ENCODE measurements at places on chromosomes 6 and 20.

GRCh38 chr20:6575912-6576401, 191.5 kb upstream of the BMP2 start:
- peak; percentile 84 for DNase-seq

DNA sequence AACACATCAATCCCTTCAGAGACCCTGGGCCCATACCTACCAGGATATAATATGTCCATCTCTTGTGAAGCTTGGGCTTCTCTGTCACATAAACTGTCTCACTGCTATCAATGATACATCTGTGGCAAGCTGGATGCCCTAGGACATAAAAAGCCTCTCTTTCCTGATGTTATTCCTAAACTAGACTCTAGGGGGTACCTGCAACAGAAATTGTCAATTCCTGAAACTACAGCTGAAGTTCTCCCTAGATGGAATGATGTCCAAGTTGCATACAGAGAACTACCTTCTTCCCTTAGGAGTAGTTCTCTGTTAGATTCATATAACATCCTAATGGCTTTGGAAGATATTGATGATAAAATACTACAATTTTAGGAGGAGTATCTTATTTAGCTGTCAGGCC, 35.8 kb downstream of the TBX18 start:
- DNase-seq, result no peak

DNA sequence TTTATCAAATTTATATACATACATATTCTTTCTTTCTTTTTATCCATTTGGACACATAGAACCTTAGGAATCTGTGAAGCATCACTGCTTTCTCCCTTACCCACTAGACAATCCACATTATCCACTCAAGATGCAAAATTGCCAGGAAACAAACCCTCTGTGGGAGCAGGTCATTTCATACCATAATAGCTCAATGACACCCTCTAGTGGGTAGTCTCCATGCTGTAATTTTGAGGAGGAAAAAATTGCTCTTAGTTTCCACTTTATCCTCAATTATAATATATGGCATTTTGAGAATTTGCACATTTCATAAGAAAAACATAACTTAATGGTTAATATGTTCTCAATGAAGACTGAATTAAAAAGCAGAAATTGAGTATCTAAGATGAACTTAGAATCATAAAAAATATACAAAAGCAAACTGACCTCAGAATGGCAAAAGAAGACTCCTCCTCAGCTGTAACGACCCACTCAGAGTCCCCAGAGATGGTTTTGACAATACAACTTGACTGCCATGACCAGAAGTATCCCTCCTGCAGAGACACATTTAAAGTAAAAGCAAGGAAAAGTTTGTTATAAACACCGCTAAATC, 164.1 kb downstream of the FRK start:
- DNase-seq, result peak; percentile 22

GRCh38 chr20:37274851-37275524, 13.4 kb upstream of the GHRH start:
- no peak for DNase-seq

DNA sequence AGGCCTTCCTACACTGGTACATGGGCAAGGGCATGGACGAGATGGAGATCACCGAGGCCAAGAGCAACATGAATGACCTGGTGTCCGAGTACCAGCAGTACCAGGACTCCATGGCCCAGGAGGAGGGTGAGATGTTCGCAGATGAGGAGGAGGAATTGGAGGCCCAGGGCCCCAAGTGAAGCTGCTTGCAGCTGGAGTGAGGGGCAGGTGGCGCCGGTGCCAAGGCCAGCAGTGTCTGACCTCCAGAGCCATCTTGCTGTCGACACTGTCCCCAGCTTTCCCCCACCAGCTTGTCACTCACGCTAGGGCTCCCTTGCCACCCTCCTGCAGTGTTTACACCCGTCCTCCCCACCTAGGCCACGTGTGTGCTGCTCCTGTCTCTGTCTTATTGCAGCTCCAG, 12.2 kb downstream of the GABRR2 start:
- DNase-seq, result no peak

DNA sequence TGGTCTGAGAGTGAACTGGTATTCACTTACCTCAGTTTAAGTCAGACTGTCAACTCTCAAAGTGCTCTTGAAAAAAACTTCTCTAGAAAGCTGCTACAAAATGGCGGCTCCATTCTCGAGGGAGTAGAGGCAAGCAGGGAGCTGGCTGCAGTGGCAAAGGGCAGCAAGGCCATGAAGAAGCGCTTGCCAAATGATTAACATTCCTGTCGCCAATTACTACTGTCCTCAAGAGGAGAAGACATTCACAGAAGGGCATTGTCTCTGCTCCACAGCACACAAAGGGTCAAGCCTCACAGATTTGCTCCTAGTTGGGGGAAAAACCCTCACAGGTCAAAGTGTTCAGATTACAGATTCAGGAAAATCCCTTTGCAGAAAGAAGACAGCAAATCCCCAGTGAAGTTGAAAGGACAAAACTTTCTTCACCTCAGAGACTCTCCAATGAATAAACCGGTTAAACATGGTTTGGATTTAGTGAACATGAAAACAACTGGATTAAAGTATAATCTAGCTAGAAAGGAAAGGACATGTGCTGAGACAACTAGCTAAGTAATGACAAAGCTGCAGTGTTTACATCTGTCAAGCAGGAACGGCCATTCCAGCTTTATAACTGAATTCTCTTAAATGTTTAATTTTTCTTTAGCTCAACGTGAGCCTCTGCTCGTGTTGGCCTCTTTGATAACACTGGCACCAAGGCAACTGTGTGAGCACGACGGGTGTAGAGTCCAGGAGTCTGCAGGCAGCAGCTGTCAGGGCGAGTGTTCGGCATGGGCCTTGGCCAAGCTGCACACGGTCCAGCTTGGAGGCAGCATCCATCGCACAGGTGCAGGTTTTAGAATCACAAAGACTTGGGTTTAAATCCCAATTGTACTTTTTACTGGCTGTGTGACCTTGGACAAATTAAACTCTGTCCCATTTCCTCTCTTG, 37.6 kb downstream of the NR2E1 start:
- no peak for DNase-seq

GRCh38 chr20:44684047-44684967, 30.9 kb upstream of the CCN5 start:
- no peak for DNase-seq

GRCh38 chr20:36259177-36260061, 23.1 kb downstream of the AAR2 start:
- no peak for DNase-seq

DNA sequence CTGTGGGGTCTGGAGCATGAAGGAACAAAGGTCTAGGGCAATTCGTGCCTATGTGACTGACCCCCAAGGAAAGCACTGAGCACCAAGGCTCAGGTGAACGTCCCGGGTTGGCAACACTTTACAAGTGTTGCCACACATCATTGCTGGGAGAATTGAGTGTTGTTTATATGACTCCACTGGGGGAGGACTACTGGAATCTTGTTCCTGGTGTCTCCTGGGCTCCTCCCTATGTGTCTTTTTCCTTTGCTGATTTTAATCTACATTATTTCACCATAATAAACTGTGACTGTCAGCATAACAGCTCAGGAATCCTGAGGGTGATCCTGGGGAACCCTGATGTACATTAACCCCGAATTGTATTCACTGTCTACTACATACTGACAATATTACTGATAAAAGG, 207.7 kb upstream of the BMP2 start:
- no peak for DNase-seq

GRCh38 chr20:57390604-57391438, at the start of gene RBM38:
Gene RBM38 (plus strand): TSS chr20:57391396. CDS start chr20:57391582, 186 bp downstream.
- peak; percentile 80 for DNase-seq

DNA sequence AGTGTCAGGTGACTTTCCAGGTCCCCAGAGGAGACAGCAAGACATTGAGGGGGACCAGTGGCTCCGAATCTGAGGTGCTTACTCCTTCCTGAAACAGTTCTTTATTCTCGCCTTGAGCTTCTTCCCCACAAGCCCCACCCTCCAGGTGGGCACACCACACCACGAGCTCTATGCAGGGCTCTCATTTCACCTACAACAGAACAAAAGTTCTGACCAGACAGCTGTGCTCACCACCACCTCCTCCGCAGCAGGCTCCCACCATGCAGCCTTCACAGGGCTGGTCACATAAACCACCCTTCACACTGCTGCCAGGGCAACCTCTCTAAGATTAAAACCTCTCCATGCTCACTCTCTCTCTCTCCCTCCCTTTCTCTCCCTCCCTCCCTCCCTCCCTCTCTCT, 384.5 kb upstream of the ARID1B start:
- DNase-seq, result no peak

GRCh38 chr20:62928246-62928939, 2.1 kb upstream of the DIDO1 start:
- no peak for DNase-seq

- DNase-seq, result no peak
These were observed 60.3 kb upstream of the FABP7 start for GRCh38 chr6:122719176-122719575.

- DNase-seq, result peak; percentile 65
These were observed 18.0 kb downstream of the KLHL31 start for GRCh38 chr6:53647462-53648094.

DNA sequence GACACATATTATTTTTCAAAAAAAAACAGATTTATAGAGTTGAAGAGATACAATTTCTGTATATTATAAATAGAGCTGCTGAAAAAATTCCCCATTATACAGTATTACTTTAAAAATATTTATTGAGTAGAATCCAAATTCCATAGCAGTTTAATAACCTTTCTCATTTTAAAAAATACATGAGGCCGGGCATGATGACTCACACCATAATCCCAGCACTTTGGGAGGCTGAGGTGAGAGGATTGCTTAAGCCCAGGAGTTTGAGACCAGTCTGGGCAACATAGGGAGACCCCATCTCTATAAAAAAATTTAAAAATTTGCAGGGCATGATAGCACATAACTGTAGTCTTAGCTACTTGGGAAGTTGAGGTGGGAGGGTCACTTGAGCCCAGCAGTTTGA, 13.0 kb downstream of the ATRN start:
- DNase-seq, result no peak

- DNase-seq, result no peak
These were observed 292.2 kb upstream of the QKI start for GRCh38 chr6:163122365-163122764.

- no peak for DNase-seq
These were observed 295.8 kb downstream of the BCKDHB start for GRCh38 chr6:80402266-80402665.

GRCh38 chr20:38680500-38681306, 43.6 kb upstream of the SLC32A1 start:
- peak; percentile 40 for DNase-seq

DNA sequence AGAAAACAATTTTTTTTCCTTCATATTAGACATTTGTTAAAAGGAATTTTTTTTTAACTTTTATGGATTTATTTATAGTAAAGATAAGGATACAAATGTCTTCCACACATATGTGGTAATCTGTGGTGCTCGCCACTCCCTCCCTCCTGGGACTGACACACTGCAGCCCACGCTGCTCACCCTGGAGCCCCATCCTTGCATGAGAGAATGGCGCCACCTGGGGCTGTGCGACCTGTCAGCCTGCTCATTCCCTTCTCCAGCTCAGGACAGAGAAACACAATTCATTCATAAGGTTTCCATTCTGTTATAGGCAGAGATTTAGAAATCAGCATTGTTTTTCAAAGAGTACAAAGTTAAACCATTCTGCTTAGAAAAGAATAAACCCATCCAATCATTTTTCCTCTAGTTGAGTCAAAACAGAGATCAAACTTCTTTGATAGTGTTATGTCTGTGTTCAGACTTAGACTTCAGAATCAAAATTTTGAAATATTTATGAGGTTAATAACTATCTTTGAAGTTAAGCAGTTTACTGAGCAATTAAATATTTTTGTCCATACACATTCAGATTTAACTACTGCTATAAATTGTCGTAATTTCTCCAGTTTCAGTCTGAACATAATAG, 42.8 kb upstream of the DYNLRB1 start:
- peak; percentile 41 for DNase-seq

DNA sequence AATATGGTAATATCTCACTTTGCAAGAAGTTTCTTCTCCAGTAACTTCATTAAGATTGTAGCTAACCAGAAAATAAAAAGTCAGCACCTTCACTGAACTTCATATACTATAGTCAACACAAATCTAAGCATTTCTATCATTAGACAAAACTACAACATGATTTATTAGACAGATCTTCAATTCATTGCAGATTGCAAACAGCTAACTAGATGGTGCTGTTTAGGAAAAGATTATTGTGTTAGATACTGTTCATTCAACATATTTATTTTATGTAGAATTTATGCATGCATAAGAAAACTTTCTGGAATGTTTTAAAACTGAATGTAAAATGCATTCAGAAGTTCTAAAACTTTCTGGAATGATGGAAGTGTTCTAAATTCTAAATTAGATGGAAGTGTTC, 442.1 kb downstream of the HTR1B start:
- no peak for DNase-seq

DNA sequence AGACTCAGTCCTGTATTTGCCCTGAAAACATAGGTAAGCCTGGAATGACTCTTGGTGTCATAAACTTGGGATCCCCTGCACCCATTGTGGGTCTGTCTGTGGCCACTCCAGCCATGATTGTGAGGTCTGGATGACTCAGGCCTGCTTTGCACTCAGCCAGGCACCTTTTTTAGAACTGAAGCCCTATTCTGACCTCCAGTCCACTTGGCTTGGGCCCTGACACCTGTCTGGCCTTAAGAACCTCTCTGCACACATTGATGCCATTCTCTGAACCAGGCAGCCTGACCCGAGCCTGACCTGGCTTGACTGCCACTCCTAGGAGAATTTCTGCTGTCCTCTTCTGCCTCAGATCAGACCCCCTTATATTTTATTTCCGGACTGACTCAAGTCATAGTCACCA, 383.7 kb downstream of the MAFB start:
- no peak for DNase-seq

DNA sequence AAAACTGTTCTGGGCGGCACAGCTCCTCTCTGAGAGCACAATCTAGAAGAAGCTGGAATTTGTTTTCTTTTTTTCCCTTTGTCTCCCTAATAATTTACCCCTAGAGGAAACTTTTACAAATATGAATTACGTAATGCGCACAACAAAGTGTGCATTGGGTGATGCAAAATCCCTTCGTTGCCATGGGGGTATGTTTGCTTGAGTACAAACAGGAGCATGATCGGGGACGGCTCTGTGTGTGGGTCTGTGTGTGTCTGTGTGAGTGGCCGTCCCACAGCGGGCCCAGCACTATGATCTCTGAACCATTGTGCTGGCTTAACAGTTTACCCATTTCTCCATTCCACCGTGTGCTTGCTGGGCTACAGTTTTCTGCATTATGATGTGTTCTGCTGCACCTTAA, 278.2 kb downstream of the CDC5L start:
- no peak for DNase-seq

GRCh38 chr6:36245572-36246061, 24.2 kb upstream of the PNPLA1 start:
- no peak for DNase-seq

GRCh38 chr6:30769853-30770524, 25.6 kb upstream of the IER3 start:
- DNase-seq, result no peak

Measured in MM.1S (cell line).